HepG2 (cell line): ENCODE measurements at places on chromosomes 2 and 18. TPM values are rescaled to one million over a fixed set of nuclear protein-coding genes. Genes with fewer than 3 reads are reported as not detected.

DNER gene
- not detected in 2 replicates for total RNA-seq

SERPINB7 gene
- total RNA-seq: not detected in 2 replicates

EPB41L3 gene
- not detected in 2 replicates for total RNA-seq

- DNase-seq: no peak
Observed at GRCh38 chr2:206232287-206233035, 42.0 kb upstream of the ZDBF2 start.

- DNase-seq: no peak
Observed at GRCh38 chr2:1775511-1776035, 31.3 kb upstream of the PXDN start.
